ENCODE measurements at places on chromosomes 2 and 18.

DNA sequence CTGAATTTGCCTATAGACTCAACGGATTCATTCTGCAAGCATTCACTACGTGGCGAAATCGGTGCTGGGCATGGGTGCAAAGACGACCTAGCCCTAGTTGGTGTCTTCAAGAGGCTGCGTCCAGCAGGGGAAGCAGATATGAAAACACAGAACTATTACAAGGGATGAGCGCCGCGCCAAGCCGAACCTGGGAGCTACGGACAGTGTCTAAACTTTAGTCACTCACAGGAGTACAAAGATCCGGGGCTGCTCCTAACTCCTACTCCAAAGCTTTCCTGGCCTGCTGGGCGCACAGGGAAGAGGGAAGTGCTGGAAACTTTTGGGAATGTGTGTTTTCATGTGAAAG is 732 bp upstream of the ANXA4 start:
- no peak for ATAC-seq

DNA sequence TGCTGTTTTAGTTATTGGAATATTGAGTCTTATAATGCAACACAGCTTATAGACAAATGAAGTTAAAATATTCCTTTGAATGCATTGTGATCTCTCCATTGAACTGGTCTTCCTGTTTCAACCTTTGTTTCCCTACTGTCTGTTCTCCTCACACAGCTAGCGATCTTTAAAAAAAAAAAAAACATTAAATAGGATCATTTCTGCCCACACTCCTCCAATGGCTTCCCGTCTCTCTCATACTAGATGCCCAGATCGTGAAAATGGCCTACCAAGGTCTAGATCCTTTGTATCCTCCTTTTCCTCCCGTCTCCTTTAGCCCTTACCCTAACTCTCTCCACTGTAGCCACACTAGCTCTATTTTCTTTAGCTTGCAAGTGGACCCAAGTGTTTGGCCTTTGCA is 2.4 kb downstream of the FAM171B start:
- ATAC-seq: no peak

DNA sequence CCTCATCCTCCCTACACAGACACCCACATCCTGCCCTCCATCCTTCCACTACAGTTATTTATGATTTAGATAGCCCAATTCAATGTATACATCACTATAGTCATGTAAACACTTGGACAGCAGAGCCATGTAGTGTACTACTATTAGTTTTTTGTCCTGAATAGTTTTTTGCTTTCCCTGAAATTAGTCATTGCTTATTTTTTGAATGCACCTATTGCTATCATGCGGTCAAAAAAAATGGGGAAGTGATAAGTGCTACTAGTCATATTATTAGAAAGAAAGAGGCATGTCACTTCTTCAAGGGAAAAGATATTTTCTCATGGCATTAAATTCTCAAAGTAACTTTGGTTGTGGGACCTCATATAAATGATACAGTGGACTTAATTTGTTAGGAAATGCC is 6.8 kb upstream of the GREB1 start:
- no peak for ATAC-seq

- ATAC-seq: no peak
Measured at GRCh38 chr2:230234845-230235244, 9.3 kb downstream of the SP140 start.

DNA sequence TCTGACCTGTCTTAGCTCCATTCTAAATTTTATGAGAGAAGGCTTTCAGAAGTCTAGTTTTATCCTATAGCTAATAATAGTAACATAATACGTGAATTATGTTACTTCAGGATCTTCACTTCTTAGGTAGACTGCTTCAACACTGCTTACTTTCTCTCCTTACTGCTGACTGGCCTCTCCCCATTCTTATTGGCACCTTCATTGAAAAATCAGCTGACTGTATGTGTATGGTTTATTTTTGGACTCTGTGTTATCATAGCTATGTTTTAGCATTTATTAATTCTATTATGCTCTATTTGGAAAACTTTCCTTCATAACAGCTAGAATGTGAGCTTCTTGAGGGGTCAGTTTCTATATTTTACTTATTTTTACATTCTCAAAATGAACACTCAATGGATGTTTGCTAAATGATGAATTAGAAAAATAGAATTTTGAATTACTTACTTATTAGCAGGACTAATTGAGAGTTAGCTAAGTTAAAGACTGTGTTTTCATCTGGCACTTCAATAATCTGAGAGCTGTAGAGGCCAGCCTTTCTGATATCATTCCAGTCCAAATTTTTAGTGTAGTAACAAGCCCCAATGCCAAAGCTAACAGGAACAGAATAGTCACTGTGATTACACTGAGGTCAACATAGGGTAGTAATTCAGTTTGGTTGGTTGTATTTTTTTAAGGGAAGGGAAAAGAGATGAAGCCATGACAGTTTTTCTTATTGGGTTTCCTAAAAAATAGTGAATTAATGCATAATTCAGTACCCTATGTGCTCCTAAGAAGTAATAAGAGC is 92.3 kb downstream of the TTC27 start:
- no peak for ATAC-seq

- ATAC-seq: no peak
Measured at GRCh38 chr2:78418021-78418420, 607.5 kb upstream of the REG3G start.

GRCh38 chr2:223010641-223011040 is 41.3 kb upstream of the KCNE4 start:
- ATAC-seq: no peak

DNA sequence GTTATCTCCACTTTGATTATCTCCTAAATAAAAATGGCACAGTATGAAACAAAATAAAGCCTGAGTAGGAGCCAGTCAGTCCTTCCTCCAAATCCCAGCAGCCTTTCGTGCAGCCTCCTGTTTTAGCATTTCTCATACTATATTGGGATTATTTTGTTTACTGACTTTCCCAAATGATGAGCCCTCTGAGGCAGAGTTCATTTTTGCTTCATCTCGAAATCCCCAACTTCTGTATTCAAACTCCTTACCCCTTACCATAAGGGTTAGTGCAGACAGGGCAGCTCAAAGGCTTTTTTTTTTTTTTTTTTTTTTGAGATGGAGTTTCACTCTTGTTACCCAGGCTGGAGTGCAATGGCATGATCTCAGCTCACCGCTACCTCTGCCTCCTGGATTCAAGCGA is 113.3 kb upstream of the FOSL2 start:
- ATAC-seq: no peak

DNA sequence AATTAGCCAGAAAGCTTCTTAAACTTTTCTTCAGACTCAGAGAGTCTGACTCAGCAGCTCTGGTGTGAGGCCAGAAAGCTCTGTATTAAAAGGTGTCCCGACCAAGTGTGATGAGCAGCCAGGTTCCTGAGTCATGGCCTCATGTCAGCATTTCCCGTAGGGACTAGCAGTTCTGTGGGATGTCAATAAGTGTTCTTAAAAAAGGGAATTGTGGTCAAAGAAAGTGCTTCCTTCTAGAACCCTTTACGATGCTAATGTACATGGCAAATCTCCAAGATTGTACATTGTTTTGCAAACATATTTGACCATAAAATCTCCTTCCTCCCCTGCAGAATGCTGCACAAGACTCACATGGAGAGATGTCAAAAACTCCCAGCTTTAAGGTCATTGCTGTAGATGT is 80.1 kb downstream of the PLA2R1 start:
- ATAC-seq: no peak

- no peak for ATAC-seq
Measured at GRCh38 chr18:43917520-43917919, 640.2 kb upstream of the SYT4 start.

DNA sequence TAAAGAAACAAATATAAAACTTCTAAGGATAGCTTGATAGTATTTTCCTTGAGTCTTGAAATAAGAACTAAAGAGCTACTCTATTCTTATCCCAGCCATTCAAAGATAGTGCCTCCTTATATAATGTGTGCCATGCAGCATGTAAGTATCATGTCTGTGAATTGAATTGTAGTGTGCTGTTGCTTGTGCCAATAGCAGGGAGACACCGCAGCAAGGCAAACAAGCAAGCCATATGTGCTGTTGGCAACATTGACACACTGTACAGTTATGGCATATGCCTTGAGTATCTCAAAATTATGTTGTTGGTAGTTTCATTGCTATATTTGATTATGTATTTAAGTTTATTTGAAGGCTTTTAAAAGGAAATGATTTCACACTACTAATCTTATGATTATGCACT is 58.2 kb downstream of the ERBB4 start:
- no peak for ATAC-seq

DNA sequence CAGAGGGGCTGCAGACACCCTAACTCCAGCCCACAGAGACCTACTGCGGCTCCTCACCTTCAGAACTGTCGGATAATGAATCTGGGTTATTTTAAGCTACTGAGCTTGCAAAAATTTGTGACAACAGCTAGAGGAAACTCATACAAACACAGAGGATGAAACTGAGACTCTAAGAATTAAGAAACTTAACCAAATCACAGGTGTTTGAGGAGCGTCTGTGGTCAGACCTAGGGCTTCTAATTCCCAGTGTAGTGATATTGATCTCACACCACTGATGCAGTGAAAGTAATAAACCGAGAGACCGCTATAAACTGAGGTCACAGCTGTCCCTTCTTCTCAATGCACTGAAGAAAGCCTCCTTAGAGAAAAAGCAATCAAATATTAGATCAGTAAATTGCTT is 110.1 kb downstream of the RGPD3 start:
- no peak for ATAC-seq

- no peak for ATAC-seq
Measured at GRCh38 chr18:41666231-41666630, 288.8 kb upstream of the PIK3C3 start.

DNA sequence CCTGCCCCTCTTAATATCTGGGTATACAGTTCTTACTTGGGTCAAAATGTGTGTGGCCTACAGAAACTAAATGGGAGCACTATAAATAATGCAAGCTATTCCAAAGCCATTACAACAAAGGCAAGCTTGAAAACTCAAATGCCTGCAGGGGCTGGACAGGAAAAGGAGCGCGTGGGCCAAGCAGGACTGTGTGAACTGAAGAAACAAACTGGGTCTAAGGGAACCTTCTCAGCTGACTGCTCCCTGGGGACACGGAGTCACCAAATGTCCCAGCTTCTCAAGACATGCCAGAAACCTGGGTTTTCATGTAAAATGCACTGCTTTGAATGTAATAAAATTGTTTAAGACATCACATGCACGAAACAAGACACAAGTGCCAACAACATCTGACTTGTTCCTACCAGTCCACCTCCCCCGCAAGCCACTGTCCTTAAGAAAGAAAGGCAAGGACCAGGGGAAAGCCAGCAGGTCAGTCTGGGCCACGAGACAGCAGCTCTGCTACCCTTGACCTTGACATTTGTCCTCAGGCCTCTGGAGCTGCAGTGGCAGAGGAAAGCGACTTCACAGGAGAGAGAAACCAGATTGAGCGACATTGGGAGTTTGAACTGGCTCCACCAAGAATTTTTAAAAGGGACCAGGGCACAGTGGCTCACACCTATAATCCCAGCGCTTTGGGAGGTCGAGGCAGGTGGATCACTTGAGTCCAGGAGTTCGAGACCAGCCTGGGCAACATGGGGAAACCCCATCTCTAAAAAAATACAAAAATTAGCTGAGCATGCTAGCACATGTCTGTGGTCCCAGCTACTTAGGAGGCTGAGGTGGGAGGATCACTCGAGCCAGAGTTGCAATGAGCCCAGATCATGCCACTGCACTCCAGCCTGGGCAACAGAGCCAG is 89.7 kb upstream of the SH3BP4 start:
- no peak for ATAC-seq

DNA sequence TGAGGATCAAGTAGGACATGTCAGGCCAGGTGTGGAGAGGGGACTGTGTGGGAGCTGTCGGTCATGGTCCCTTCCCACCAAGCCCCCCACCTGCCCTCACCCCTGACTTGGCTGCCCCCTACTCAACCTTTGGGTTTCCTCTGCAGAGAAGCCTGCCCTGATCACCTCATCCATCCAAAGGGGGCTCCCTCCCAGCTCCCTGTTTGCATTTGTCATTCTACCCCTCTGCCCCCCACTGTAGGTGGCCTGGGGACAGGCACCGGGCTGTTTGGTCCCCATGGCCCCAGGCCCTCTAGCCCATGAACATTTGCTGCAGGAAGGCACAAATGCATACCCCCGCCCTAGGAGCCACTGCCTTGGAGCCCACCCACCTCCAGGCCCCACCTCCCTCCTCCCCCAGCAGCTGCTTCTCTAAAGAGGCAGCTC is 115.0 kb downstream of the SMAD7 start:
- no peak for ATAC-seq

DNA sequence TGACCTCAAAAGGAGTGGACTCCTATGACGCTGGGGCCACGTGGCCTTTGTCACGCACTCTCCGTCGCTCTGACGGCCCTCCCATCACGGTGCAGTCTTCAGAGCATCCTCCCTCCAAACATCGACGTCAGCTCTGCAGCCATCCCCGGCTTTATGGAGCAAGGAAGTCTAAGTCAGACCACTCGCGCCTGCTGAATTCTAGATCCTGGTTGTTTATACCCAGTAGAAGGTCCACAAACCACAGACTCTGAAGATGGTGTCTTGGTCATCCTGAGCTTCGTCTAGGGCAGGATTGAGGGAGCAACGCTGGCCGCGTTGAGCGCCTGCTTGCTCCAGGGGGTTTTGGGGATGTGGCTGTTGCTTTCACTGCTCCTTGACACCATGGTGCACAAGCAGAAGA is 228.0 kb upstream of the SALL3 start:
- no peak for ATAC-seq

DNA sequence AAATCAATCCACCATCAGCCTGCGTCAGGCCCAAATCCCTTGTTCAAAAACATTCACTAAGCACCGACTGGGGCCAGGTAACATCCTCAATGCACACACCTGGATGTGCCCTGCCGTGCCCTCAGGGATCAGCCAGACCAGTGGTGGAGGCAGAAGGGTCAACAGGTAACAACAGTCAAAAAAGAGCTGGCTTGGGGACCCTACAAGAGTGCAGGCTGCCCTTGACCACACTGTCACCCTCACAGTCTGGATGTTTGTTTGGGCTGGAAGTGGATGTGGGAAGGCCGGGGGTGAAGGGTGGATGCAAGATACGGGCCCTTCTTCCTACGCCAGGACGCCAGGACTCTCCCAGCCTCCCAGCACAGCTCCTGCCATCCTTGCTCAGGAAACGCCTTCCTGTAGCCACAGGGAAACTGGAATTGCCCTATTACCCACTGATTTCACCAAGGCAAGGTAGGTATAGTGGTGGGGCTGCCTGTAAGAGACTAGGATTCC is 2.7 kb downstream of the BIN1 start:
- ATAC-seq: no peak

DNA sequence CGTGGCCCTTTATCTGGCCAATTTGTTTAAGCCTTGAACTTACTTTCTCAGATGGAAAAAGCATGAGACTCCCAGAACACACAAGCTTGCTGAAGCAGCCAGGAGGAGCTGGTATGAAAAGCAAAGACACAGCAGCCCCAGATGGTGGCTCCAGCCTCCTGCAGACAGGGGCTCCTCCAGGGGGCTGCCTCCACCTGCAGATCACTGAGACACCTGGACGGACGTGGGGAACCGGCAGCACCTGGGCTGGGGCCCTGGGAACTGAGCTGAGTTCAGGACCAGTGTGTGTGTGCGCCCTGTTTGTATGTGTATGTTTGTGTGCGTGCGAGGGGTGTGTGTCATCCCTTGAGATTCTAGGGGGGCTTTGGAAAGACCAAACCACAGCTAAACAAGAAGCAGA is 8.6 kb downstream of the CYS1 start:
- ATAC-seq: no peak
